ENCODE measurements at places on chromosomes 5 and 9. TPM values are rescaled to one million over a fixed set of nuclear protein-coding genes. Genes with fewer than 3 reads are reported as not detected.

- no peak for DNase-seq
These were observed 3.0 kb upstream of the CTSV start for GRCh38 chr9:97041898-97042297.

GRCh38 chr9:5025416-5025815 is 40.3 kb downstream of the JAK2 start:
- DNase-seq, result no peak

Gene FBXW2
- 76.1 TPM for total RNA-seq

DNA sequence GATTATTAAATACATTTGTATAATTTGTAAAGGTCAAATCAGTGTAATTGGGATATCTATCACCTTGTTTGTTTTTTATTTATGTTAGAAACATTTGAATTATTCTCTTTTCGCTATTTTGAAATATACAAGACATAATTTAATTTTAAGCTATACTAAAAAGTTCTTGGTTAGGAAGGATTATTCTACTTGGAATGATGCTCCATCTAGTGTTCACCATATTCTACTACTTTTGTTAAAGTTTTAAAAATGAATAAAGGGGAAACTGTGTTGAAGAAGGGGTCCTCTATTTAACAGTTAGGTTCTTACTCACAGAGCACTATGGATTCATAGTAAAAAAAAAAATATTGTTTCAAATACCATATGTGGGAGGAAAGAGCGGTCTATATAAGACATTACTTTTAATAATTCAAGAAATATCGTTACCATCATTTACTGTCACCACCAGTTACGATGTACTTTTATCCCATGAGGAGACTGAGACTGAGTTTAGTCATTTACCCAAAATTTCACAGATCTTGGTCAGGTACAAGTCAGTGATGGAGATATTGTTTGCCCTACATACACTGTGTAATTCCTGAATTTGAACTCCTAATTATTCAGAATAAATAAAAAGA is 6.3 kb upstream of the STOM start:
- DNase-seq, result no peak

DNA sequence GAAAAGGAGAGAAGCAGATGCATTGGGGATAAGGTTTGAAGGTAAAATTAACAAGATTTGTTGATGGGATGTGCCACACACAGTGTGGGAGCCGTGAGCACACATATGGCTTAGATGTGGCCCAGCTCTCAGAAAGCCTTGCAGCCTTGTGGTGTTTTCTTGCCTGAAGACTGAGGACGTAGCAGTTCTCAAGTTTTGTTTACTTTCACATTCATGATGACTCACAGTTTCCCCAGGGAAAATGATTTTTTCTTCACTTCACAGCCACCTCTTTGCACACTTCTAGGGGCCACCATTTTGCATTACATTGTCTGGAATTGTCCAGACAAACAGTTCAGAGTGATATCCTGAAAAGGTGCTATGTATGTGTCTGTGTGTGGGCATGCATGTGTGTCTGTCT is 126.2 kb downstream of the BASP1 start:
- DNase-seq, result no peak

Gene FGFR4
- 6.4 TPM for total RNA-seq

DNA sequence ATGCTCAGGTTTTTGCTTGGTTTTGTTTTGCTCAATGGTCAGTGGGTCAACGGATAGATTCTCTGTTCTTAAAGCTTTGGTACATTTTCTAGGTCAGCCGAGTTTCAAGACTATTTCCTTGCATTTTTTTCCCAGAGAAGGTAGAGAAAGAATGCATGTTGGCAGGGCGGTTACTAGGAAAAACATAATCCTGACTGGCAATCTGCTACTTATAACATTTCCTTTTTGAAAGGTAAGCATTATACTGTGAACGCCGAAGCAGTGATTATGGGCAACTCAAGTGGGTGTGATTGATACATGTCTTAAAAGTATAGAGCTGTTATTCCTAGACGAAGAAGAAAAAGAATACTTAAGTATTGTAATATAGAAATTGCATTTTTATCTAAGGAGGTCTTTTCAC is 273.2 kb downstream of the MAST4 start:
- DNase-seq, result no peak

Gene MAMDC4
- 10.7 TPM for total RNA-seq

Gene HK3
- 5.6 TPM for total RNA-seq

Gene FBP1
- 231 TPM for total RNA-seq

Gene ANXA2R
- 4.4 TPM for total RNA-seq

- DNase-seq, result no peak
These were observed 15.9 kb upstream of the DMRT2 start for GRCh38 chr9:1034271-1034670.

Gene RPS14
- 2,344 TPM for total RNA-seq

Gene TMEM267
- total RNA-seq, result 17.5 TPM

Gene TXNDC8
- not detected for total RNA-seq

- DNase-seq, result peak; percentile 36
These were observed 41.6 kb downstream of the STOM start for GRCh38 chr9:121328476-121328875.

Gene SLC36A2
- not detected for total RNA-seq

Gene GRM6
- total RNA-seq, result not detected

DNA sequence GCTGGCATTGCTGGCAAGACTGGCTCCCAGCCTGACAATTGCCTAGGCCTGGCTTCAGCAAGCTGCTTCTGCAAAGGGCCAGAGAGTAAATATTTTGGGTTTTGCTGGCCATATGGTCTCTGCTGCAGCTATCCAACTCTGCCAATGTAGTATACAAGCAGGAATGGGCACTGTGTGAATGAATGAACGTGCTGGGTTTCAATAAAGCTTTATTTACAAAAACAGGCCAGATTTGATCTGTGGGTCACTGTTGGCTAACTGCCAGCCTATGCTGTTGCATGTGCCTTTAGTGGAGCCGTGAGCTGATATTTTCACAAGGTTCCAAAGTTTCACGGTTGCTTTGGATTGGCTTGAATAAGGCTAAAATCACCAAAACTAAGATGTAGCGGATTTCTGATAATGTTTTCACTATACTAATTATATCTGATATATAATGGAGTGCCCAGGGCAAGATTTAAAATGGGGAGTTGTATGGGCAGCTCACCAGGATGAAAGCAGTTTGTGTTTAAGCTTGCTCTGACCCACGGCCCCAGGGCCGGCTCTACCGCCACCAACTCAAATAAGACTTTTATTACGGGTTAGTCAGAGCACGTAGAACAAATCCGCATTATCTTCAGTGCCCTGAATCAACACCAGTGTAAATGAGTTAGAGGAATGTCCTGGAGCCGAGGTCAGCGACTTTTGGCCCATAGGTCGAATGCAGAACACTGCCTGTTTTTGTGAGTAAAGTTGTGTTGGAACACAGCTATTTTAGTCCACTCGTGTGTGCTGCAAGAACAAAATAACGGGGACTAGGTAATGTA is 98.6 kb upstream of the DAP start:
- DNase-seq, result no peak

- no peak for DNase-seq
These were observed 115.4 kb downstream of the EHMT1 start for GRCh38 chr9:137734181-137734580.

- DNase-seq, result no peak
These were observed 115.4 kb upstream of the KLF9 start for GRCh38 chr9:70529833-70530232.

Gene OR1J1
- not detected for total RNA-seq

DNA sequence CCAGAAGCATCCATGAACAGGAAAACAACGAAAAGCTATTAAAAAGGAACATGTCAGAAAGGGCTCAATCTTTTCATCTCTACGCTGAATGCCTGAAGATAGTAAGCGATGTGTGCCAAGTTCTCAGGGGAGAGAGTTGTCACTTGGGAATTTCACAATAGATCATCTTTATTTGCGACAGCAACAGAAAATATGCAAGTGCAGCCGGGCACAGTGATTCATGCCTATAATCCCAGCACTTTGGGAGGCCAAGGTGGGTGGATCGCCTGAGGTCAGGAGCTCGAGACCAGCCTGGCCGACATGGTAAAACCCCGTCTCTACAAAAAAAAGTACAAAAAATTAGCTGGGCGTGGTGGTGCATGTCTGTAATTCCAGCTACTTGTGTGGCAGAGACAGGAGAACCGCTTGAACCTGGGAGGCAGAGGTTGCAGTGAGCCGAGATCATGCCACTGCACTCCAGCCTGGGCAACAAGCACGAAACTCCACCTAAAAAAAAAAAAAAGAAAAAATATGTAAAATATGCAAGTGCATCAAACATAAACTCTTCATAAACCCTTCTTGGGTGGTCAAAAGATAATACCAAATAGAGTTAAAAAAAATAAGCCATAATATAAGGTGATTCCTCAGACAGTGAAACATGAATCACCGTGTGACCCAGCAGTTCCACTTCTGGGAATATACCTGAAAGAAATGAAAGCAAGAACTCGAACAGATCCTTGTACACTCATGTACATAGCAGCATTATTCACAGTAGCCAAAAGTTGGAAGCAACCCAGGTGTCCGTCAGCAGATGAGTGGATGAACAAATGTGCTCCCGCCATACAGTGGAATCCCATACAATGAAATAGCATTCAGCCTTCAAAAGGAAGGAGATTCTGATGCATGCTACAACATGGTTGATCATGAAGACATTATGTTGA is 16.2 kb downstream of the SFXN1 start:
- no peak for DNase-seq

DNA sequence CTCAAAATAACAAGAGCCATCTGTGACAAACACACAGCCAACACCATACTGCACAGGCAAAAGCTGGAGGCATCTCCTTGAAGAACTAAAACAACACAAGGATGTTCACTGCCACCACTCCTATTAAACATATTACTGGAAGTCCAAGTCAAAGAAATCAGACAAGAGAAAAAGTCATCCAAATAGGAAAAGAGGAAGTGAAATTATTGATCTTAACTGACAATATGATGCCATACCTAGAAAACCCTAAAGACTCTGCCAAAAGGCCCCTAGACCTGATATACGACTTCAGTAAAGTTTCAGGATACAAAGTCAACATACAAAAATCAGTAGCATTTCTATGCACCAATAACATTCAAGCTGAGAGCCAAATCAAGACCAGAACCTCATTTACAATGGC is 30.0 kb upstream of the MACIR start:
- DNase-seq, result no peak

Gene GBGT1
- 17.2 TPM for total RNA-seq

Gene INSL4
- not detected for total RNA-seq

GRCh38 chr5:113451797-113452196 is 17.0 kb upstream of the TSSK1B start:
- no peak for DNase-seq

Gene BHMT
- 8.7 TPM for total RNA-seq

Gene ZFAND5
- total RNA-seq, result 282 TPM

Gene CTNND2
- total RNA-seq, result 8.0 TPM

Gene PCDHGB4
- total RNA-seq, result 8.0 TPM

- DNase-seq, result no peak
These were observed 7.8 kb upstream of the LHX2 start for GRCh38 chr9:124003636-124004349.

DNA sequence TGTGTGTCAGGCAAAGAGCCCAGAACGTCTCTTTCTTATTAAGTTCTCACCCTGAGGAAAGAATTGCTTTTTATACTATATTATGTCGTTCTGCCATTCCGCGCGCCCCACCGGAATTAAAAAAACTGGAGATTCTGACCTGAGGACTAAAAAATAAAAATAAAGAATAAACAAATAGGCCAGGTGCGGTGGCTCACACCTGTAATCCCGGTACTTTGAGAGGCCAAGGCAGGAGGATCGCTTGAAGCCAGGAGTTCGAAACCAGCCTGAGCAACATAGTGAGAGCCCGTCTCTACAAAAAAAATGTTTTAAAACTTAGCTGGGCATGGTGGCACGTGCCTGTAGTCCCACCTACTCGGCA is 677 bp upstream of the DYNC2I2 start:
- no peak for DNase-seq

DNA sequence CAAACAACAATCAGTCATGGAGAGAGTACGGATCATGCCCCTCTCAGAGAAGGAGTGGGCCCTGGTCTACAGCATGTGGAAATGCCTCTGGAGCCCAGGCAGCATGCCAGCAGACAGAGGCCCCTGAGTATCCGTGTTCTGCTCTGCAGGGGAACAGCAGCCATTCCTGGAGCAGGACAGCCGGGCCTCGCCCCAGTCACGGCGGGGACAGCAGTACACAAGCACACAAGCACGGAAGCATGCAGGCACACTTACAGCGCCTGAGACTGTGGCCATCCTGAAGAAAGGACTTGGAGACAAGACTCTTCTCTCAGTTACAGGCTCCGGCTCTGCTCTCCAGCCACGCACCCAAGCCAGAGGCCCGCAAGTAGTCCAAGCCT is 102.6 kb upstream of the ALDH1B1 start:
- DNase-seq, result no peak
